ENCODE measurements at places on chromosomes 2 and 18. TPM values are rescaled to one million over a fixed set of nuclear protein-coding genes. Genes with fewer than 3 reads are reported as not detected.

TMEM182 gene
- not detected for total RNA-seq

LCLAT1 gene
- total RNA-seq = 26.5 TPM

CRYGC gene
- total RNA-seq = not detected

KCNE4 gene
- 1.1 TPM for total RNA-seq

UGT1A10 gene
- total RNA-seq = 87.5 TPM

RAPGEF4 gene
- total RNA-seq = 2.2 TPM

DNA sequence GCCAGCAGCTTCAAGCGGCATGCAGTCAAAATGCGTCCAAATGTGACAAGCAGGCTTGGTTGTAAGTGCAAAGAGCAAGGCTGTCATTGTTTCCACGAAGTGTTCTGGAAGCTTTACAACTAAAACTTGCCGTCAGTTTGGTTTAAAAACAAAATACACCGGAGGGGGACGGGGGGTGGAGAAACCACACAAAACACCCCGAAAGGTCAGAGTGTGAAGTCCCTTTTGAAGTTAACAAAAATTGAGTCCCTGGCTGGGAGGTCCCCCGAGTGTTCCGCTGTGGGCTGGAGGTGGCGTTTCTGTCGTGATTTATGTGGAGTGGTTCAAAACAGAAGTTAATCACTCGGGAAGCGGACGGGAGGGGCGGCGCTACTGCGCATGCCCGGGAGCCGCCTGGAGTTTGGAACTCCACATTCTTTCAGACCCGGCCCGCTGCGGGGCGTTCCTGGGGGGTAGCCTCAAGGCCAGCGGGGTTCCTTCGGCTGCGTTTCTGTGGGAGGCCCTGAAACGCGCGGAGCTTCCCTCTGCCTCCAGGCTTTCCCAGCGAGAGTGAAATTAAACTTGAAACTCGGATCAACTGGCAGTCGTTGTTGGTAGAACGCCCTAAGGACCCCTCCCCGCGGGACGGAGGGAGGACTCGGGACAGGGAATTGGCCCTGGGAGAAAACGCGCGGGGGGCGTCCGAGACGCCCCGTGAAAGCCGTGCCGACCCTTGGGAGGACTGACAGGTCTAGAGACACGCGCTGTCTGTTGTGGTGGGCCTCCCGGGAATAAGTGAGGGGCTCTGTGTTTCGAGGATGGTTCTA is 1.4 kb downstream of the TGIF1 start:
- peak; percentile 95 for DNase-seq
- peaks cover 28% of the 10 kb centered on the region for H3K4me1 ChIP-seq
- no peaks in the 10 kb centered on the region for H3K27me3 ChIP-seq
- H3K27ac ChIP-seq = peak overlapping the region; percentile 99

GRCh38 chr2:177117755-177118154 is 94.8 kb upstream of the HNRNPA3 start:
- H3K36me3 ChIP-seq = no peaks in the 10 kb centered on the region
- no peak overlapping the region for H3K4me3 ChIP-seq
- no peak for DNase-seq
- H3K4me1 ChIP-seq = no peaks in the 10 kb centered on the region

DNA sequence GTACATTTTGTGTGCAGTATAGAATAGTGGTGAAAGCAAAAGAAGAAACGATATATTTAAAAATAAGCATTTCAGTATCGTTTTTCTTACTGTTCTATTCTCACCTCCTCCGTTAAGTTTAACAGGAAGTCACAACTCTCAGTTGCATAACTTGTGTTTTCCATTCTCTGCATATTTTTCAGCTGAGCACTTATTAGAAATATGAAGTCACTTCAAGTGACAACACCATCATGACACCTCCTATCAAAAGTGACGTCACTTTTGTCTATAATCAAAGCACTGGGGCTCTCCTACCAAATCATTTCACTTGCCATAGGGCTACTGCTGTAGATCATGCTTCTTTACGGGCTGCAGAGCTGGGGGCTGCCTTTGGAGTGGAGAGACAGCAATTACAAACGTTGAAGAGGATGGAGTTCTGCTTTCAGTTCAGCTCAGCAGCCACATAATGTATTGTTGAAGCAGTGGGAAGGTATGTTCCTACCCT is 36.3 kb downstream of the STAT4 start:
- H3K27me3 ChIP-seq = no peaks in the 10 kb centered on the region
- no peak overlapping the region for H3K27ac ChIP-seq
- H3K4me3 ChIP-seq = no peak overlapping the region
- H3K4me1 ChIP-seq = no peaks in the 10 kb centered on the region

- H3K4me3 ChIP-seq = no peak overlapping the region
- no peak for DNase-seq
- H3K27ac ChIP-seq = peak overlapping the region; percentile 61
These were observed 27.7 kb downstream of the EIF2AK3 start for GRCh38 chr2:88599527-88599926.

- H3K36me3 ChIP-seq = no peaks in the 10 kb centered on the region
- H3K4me1 ChIP-seq = no peaks in the 10 kb centered on the region
- H3K4me3 ChIP-seq = no peak overlapping the region
- no peak for DNase-seq
- H3K27ac ChIP-seq = no peak overlapping the region
These were observed 23.5 kb downstream of the TMEM37 start for GRCh38 chr2:119455066-119455718.

GRCh38 chr2:158412206-158412605 is 44.3 kb downstream of the CCDC148 start:
- DNase-seq = no peak
- H3K4me1 ChIP-seq = no peaks in the 10 kb centered on the region
- H3K27ac ChIP-seq = no peak overlapping the region
- H3K36me3 ChIP-seq = no peaks in the 10 kb centered on the region

DNA sequence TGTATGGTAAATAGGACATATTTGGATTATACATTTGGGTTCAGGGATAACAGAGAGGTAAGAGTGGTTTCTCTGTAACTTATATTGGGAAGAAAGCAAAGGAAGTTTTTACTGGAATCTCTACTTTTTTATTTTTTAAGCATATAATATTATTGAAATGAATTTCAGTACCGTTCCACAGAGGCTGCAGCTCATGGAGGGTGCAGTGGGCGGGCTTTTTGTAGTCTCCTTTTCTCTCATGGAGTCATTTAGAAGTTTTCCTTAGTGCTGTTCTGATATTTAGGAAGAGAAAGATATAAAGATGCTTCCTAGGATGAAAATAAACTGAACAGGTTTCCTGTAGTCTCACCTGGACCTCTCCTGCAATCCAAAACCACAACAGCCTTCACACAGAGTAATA is 1153.3 kb upstream of the TMEFF2 start:
- DNase-seq = no peak
- H3K4me3 ChIP-seq = no peak overlapping the region
- H3K27ac ChIP-seq = no peak overlapping the region
- H3K27me3 ChIP-seq = no peaks in the 10 kb centered on the region

- no peaks in the 10 kb centered on the region for H3K27me3 ChIP-seq
- DNase-seq = no peak
These were observed 521.8 kb upstream of the ZEB2 start for GRCh38 chr2:145041706-145042105.

- no peaks in the 10 kb centered on the region for H3K36me3 ChIP-seq
- no peaks in the 10 kb centered on the region for H3K27me3 ChIP-seq
- H3K27ac ChIP-seq = no peak overlapping the region
- no peak for DNase-seq
- no peaks in the 10 kb centered on the region for H3K4me1 ChIP-seq
These were observed 86.5 kb downstream of the ACTR3 start for GRCh38 chr2:113976277-113976928.

GRCh38 chr18:59303656-59304195 is 14.7 kb downstream of the CPLX4 start:
- H3K27ac ChIP-seq = no peak overlapping the region

DNA sequence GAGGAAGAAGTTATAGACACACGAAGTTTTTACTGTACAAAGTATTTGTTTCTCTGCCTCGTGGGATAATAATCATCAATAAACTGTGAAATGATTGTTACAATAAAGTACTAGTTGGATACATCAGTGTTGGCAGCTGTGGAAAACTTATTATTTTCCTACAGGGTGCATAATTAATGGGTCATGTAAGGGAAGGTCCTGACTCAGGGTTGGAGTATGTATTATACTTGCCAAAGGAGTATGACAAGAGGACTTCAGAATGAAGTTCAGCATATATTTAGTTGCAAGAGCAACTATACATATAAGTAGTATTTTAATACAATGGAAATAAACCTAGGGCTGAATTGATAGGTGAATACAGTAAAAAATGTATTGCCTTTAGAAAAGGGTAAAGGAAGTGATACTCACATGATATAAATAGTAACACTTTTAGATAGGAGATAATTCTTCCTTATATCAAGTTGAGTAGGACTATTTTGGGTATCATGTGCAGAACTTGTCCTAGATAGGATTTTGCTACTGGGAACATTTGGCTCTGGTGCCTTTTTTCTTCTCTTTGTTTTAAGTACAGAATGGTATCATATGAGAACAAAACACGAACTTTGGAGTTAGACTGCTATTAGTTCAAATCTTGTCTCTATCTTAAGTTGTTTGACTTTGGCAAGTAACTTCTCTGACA is 79.1 kb downstream of the PLCL1 start:
- no peaks in the 10 kb centered on the region for H3K27me3 ChIP-seq
- no peak overlapping the region for H3K27ac ChIP-seq

- H3K27ac ChIP-seq = no peak overlapping the region
- H3K4me1 ChIP-seq = peaks cover 11% of the 10 kb centered on the region
- no peak for DNase-seq
- no peaks in the 10 kb centered on the region for H3K36me3 ChIP-seq
- H3K4me3 ChIP-seq = no peak overlapping the region
- no peaks in the 10 kb centered on the region for H3K27me3 ChIP-seq
These were observed 249.9 kb downstream of the DYSF start for GRCh38 chr2:71702971-71703898.

GRCh38 chr18:13319629-13320028 is 101.1 kb downstream of the LDLRAD4 start:
- H3K4me3 ChIP-seq = no peak overlapping the region
- H3K36me3 ChIP-seq = no peaks in the 10 kb centered on the region
- no peaks in the 10 kb centered on the region for H3K4me1 ChIP-seq
- no peaks in the 10 kb centered on the region for H3K27me3 ChIP-seq
- no peak overlapping the region for H3K27ac ChIP-seq

All from transverse colon (tissue), 4 donors.